ENCODE measurements at places on chromosomes 7 and 10. TPM values are rescaled to one million over a fixed set of nuclear protein-coding genes. Genes with fewer than 3 reads are reported as not detected.

DNA sequence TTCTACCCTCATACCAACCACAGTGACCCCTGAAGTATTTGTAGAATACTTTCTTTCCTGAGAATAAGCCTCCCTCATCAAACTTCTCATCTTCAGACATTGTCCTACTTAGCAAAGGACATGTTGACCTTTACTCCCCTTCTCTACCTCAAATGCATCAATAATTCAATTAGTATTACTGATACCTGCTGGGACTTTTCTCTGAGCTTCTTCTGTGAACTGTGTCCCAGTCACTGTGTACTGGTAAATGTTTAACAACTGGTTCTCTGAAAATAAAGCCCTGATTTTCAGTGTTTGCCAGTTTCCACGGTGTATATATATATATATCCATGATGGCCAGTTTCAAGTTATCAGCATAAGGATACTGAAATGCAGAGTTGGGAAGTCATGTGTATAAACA, 12.2 kb downstream of the PANK1 start:
- no peak for DNase-seq

The NRAP gene
- not detected for total RNA-seq

The SUN3 gene
- total RNA-seq = not detected

The TES gene
- total RNA-seq = 91.9 TPM

The CDC14C gene
- not detected for total RNA-seq

- DNase-seq = no peak
Measured at GRCh38 chr10:79379512-79380124, 32.3 kb downstream of the PPIF start.

All from HT-29 (cell line).